T-helper 1 cell (primary cell): ENCODE measurements at places on chromosomes 7 and 10.

- no peak for DNase-seq
These were observed 19.4 kb downstream of the ZMIZ2 start for GRCh38 chr7:44767912-44768627.

DNA sequence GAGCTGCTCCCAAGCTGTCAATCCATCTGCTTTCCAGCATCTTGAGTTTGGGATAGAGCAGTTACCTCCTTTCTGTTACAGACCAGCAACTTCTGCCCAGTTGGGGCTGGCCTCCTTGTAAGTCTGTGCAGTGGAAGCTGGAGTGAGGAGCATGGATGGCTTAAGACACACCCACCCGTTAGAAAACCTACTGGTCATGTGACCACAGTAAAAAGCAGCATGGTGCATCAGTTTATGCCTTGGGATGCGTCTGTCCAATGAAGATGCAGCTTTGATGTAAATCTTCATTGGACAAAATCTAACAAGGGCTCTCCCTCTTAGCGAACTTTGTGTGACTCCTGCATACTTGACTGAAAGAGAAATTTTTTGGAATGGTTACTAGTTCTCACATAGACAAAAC, 453.5 kb downstream of the TYW1 start:
- DNase-seq, result no peak

GRCh38 chr7:156236181-156236889, 404.2 kb upstream of the RNF32 start:
- no peak for DNase-seq

GRCh38 chr7:94912085-94912484, 4.7 kb downstream of the PPP1R9A start:
- DNase-seq, result no peak

GRCh38 chr7:97450516-97450915, 281.4 kb upstream of the TAC1 start:
- DNase-seq, result no peak

DNA sequence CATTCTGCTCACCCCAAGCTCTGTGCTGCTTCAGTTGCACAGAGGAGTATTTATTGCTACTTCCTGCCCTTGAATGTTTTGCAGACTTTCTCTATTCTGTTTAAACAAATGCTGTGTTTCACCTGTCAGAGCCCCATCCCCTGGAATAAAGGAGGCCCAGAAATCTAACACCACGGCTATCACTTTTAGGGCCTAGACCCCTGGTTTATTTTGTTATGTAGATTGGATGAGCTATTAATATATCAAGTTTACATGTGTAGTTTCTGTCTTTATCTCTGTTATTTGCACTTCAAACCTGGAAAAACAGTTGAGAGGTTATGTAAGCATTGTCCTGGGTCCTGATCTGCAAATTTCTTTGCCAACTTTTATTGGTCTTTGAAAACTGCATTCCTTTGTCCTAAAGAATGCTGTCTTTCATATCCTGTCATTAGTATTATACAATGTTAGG, 630.1 kb downstream of the PARD3 start:
- no peak for DNase-seq

DNA sequence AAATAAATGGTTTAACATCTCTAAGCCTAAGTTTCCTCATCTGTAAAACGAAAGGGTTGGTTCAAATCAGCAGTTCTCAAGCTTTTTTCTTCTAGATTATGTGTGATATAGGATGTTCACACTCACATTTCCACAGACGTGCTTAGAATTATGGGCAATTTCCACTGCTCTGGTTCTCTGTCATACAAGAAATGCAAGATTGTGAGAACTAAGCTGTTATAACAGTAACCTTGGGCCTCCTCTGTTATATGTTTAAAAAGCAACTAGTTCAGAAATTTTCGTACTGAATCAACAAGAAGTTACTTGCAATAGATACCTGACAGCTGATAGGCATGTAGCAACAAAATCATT, 33.7 kb downstream of the ADD3 start:
- DNase-seq, result no peak

GRCh38 chr10:97138174-97138573, 47.6 kb downstream of the SLIT1 start:
- no peak for DNase-seq

DNA sequence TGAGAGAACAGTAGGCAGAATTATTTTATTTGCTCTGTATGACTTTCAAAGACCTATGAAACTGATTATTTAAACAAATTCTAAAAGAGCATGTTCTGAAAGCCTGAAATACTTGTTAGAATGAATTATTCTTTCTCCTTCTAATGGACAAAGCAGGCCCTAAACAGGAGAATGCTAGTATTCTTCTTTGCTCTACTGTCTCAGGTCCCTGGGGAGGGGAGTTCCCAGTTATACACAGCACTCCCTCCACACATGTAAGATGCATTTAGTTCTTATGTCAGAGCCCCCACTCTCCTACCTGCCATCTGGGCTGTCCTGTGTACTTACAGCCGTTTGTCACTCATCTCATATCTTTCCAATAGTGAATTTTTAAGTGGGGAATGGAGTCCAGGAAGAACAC, 633.5 kb upstream of the ANKRD30A start:
- no peak for DNase-seq

DNA sequence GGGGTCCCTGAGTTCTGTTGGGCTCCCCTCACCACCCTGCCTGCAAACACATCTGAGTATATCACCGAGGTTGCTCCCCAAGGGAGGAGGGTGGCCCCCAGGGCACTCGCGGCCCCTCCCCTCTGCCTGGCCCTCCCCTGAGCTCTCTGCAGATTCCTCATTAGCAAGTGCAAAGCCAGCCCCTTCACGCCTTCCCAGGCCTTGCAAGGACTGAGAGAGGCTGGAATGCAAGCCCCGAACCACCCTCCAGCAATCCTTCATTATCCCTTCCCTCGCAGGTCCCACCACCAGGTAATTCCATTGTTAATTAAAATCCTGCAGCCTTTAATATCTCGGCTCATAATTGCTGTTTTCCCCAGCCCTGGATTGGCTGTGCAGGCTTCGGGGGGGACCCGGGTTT, 35.3 kb upstream of the MYL10 start:
- no peak for DNase-seq

DNA sequence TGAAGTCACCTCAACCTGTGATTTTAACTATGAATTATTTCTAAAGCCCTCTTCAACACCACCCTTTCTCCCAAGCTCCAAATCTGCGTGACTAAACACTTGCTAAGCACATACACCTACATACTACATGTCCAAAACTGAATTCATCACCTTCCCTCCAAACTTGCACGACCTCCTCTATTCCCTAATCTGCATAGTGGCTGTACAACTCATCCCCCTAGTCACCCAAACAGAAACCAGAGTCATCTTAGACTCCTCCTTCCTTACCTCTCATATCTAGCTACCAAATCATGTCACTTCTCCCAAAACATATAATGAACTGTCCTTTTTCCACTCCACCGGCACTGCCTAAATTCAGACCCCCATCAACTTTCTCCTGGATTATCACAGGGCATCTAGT, 16.2 kb downstream of the ARHGAP21 start:
- DNase-seq, result no peak

DNA sequence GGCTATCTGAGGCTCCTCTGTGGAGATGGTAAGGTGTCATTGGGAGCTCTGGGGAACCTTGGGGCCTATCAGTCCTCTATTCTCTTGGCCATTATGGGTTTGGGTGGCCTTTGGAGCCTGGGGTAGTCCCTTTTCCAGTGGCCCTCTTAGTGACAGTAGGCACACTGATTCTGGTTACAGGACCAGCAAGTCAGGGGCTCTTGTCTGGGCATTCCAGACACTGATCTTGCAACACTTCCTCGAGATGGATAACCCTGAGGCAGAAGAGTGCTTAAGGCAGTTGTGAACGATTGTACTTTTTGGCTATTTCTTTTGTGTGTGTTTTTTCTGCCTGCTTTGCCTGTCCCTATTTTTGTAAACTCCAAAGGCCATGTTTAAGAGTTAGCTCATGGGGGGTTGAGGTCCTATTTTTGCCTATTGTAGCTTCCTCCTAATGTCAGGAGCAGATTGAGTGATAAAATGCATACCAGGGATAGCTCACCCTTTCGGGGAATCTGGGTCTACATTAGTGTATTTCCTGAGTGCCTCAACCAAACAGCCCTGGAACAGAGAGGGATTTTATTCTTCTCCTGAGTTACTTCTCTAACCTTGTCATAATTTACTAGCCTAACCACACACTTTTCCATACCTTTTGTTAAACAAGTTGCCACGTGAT, 61.2 kb downstream of the PRKAR2B start:
- DNase-seq, result no peak

DNA sequence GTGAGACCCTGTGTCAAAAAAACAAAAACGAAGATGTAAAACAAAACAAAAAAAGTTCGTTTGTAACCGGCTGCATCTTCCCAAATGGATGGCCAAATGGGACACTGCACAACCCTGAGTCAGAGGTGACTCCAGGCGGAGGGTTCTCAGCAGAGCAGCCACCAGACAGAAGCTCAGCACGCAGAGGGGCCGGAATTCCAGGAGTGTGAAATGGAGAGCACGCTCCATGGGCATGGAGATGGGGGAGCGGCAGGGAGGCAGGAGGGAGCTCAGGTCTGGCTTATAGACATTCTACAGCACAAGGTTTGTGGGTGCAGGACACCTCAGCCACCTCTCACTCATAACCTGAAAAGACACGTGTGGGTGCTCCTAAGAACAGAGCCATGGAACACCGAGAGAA, 227.0 kb downstream of the MAD1L1 start:
- DNase-seq, result peak; percentile 2

GRCh38 chr10:114103284-114103683, 59.6 kb downstream of the ADRB1 start:
- DNase-seq, result peak; percentile 28

DNA sequence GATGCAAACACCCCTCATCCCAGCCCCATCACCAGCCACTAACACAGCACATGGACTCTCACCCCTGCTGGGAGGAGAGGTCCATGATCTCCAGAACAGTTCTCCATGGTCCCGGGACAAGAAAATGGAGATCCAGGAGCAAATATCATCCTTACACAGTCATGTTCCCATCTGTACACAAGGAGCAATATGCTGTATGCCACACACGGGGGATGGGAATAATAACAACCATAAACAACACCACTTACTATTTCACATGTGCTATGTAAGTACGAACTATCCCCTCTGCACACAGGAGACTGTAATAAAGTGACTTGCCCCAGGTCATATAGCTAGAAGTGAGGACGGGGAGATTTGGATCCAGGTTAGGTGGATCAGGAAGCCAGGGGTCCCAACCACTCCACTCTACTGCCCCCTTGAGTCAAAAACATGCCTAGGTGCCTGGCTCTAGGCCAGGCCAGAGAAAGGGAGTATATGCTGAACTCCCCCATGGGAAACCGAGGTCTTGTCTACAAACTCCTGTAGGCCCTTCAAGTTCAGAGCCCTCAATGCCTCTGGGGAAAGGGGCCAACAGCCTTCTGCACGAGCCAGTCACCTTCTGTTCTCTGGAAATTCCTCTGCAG, 34.1 kb downstream of the LRRC20 start:
- DNase-seq, result no peak

- DNase-seq, result no peak
These were observed 212.6 kb upstream of the FZD8 start for GRCh38 chr10:35854661-35855060.

DNA sequence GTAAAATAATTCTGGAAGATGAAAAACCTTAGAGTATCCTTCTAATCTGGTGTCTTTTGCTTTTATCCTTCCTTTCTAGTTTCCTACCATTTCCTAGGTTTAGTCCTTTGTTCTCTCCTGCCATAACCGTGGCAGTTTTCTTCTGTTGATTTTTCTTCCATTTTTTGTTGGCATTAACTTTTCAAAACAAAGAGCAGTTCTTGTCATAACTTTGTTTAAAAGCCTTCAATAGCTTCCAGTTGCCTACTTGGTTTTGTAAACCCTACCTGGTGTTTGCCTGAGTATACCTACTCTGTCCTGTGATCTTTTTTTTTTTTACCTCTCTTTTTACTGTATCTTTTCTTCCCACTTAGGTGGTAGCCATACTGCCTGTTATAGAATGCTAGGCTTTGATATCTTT, 125.6 kb downstream of the LYZL1 start:
- no peak for DNase-seq

GRCh38 chr10:123132576-123133477, 2.9 kb upstream of the HMX3 start:
- peak; percentile 86 for DNase-seq

GRCh38 chr7:132145466-132145865, 430.8 kb downstream of the PLXNA4 start:
- DNase-seq, result no peak

DNA sequence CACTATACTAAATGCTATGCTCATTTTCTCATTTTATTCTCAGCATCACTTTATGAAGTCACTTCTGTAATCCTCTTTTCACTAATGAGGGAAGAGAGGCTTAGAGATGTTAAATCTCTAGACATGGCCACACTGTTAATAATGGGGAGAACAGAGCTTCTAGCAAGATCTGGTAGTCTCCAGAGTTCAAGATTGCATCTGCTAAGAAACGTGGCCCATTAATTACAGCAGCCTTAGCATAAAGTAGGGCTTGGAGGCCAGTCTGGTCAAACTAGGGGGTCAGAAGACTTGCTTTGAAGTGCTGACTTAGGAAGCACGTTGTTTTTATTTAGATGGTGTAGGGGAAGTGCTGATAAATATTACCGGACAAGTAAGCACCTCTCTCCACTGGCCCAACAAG, 29.3 kb downstream of the ARL4A start:
- DNase-seq, result no peak

- no peak for DNase-seq
These were observed 122.5 kb downstream of the LHFPL3 start for GRCh38 chr7:104450861-104451260.

DNA sequence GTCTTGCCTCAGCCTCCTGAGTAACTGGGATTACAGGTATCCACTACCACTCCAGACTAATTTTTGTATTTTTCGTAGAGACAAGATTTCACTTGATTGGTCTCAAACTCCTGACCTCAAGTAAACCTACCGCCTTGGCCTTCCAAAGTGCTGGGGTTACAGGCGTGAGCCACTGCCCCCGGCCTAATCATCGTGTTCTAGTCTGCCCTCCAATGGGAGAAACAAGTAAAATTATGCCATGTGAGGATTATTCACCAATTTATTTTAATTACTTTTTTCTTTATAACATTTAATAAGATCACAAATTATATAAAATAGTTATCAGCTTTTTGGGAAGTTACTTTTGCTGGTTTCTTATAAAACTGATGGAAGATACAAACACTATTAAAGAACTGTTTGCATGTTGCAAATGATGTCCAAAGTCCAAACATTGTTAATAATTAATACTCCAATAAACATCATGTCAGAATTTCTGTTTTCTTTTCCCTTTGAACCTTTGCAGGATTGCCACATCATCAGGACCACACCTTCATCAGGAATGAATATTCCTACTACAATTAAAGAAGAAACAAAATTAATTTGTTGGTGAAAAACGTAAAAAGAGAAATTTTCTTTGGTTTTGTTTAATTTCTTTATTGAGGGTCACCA, 786 bp upstream of the AKR1C4 start:
- DNase-seq, result no peak
